ENCODE measurements at places on chromosomes 13 and 19.

DNA sequence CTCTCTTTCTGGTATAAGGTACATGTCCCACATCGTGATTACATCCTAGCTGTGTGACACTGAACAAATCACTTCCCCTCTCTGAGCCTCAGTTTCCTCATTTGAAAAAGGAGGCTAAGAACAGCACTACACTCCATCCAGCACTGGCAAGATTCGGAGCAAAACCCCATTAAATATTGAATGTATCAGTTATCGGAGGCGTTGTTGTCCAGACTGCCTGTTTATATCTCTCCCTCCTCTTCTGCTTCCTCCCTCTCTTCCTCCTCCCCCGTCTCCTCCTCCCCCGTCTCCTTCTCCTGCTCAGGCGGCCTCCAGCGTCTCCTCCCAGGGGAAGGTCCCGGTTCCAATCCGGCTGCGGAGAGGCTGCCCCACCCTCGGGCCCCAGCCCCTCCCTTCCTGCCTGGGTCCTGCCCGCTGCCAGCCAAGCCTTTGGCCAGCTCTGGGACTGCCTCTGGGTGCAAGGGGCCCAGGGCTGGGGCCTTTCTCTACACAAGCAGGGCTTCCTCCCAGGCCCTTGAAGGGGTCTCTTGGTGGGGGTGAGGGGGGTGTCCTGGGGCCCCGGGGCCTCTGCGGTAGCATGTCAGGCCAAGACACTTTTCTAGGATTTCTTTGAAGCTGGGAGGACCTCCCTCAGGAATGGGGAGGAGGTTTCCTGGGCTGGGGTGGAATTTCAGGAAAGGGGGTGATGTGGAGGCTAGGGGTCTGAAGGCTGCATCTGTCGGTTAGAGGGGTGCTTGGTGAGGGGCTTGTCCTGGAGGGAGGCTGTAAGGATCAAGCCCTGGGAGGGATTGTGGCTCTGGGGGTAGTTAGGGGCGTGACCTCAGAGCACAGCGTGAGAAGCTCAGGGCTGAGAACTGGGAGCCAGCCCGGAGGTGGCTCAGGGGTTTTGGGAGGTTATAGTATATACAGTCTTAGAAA, 1.9 kb downstream of the RRAS start:
- DNase-seq, result peak; percentile 83

GRCh38 chr13:28872427-28873176, 52.5 kb downstream of the MTUS2 start:
- no peak for DNase-seq

- DNase-seq, result no peak
These were observed 14.8 kb downstream of the FSD1 start for GRCh38 chr19:4319067-4319718.

- no peak for DNase-seq
These were observed 137.0 kb downstream of the SLITRK6 start for GRCh38 chr13:85662186-85662585.

DNA sequence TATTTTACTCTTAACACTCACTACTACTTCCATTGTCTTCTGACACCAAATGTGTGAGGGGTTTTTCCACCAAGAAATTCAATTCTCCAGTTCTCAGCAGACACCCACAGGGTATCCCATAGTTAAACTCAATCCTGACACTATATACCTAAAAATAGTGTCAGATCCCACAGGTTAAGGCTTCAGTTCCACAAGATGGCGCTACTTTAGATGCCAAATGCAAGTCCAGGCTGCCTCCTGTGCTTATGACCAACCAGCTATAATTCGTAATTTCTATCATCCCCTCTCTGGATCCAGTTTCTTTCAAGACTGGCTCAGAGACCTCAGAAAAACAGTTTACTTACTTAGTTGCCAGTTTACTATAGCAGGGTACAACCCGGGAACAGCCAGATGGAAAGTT, 1146.2 kb upstream of the SPRY2 start:
- DNase-seq, result no peak

DNA sequence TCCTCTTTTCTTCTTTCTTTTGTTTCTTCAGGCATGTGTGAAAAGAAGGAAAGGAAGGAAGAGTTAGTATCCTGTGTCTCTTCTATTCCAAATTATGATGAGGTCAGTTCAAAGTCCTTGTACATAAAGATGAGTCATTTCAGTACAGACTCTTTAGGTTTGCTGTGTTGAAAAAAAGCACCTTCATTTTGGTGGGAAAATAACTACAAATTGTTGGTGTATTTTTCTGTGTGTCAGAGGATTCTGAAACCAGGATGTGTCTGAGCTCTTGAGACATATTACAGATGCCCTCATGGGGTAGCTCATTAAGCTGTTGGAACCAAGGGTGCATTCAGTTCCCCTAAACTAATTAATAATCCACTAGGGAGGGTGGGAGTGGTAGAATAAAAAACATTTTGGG, 5.8 kb upstream of the HSPH1 start:
- DNase-seq, result no peak

- no peak for DNase-seq
These were observed 27.2 kb downstream of the ATP4B start for GRCh38 chr13:113630804-113631203.

DNA sequence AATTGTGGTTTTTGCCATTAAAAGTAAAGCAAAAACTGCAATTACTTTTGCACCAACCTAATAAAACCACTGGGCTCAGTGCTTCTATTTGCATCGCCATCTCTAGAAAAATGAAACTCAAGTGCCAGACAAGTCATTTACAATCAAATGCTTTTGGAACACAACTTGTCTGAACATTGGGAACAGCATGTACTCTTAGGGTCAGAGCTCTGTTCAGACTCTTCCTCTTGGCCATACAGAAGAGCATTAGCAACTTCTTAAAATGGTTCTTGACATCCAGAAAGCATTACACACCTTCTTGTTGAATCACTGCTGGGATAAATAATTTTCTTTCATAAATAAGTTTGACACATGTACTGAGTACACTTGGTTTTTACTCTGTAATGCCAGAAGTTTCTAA, 272.5 kb downstream of the DCLK1 start:
- no peak for DNase-seq

DNA sequence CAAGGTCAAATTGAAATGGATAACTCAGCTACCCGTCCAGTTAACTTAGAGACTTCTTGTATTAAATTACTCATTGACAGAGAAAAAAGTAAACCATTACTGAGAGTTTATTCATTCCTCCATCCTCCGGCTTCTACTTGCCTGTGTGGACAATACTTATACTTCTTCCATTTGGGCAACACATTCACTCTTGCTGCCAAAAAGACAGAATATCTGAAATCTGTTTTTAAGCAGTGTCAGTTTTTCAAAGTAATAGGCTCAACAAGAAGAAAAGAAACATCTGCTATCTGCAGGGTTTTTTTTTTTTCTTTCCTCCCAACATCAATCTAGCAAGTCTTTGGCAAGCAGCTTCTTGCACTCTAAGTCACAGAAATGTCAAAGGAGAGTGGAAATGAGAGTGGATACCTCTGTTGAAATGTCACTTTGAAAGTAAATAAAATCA, 1142.8 kb downstream of the PCDH9 start:
- DNase-seq, result no peak

DNA sequence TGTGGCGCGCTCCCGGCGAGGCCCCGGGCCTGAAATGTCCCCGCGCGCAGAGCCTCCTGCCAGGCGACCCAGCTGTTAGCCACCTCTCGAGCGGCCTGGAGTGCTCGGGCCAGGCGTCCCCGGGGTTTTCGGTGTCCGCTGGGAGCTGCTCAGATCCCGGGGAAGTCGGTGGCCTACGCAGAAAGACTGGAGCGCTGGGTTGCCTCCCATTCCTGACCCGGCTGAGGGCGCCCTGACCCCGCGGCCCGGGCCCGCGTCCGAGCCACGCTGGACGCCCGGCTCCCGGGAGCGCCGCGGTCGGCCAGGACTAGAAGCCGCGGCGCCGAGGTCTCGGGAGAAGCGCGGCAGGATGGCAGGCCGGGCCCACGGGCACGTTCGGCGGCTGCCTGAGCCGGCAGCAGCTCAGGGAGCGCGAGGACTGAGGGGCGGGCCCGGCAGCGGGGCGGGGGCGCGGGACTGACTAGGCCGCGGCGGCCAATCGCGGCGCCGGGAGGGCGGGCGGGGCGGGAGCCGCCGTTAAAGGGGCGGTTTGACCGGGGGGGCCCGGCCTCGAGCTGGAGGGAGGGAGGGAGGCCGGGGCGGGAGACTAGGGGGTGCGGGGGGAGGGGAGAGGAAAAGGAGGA, 1.3 kb upstream of the ZIC2 start:
- DNase-seq, result peak; percentile 35

GRCh38 chr19:2274931-2275535, 6.9 kb downstream of the PEAK3 start:
- peak; percentile 65 for DNase-seq

DNA sequence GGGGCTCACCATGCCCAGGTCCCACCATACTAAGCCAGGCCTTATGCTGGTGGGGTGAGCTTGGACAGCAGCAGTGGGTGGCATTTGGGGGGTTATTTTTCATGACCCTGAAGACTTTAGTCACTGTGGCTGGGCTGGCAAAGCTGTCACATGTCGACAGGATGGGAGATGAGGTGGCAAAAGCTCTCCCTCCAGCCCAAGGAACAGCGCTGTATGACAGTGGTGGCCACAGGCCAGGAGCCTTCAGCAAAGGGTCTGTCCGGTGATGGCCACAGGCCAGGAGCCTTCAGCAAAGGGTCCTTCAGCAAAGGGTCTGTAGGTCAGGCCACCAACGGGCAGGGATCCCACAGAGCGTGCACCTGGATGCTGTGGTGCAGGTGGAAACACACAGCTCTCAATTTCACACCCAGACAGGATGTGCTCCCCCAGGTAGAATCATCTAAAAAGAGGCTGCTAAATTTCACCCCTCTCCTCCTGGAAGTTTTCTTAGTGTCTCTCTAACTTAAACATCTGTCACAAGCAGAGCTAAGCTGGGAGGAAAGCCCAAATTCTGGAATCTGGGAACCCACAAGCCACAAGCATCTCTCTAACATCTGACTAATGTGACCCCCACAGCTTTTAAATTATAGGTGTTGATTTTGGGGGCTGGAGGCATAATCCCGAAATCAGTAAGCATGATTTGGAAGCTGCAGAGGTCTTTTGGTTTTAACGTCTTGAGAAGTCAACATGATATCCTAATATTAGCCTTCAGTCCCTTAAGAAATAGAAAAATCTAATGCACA, 23.0 kb downstream of the COL4A1 start:
- no peak for DNase-seq

- DNase-seq, result no peak
These were observed 19.9 kb downstream of the TPT1 start for GRCh38 chr13:45320876-45321629.

- no peak for DNase-seq
These were observed 90.0 kb downstream of the SLC7A1 start for GRCh38 chr13:29505511-29505910.

- peak; percentile 95 for DNase-seq
These were observed at the start of gene ZNF274 for GRCh38 chr19:58182989-58183816. TSS of gene ZNF274 (plus strand) at chr19:58183061. CDS start at chr19:58183966, 905 bp downstream.

GRCh38 chr13:38045278-38046048, 175.9 kb upstream of the TRPC4 start:
- DNase-seq, result no peak

- no peak for DNase-seq
These were observed 103.4 kb upstream of the POSTN start for GRCh38 chr13:37701972-37702371.

GRCh38 chr13:106786006-106786563, 218.1 kb upstream of the ARGLU1 start:
- no peak for DNase-seq

GRCh38 chr19:2793577-2793976, 8.3 kb downstream of the THOP1 start:
- no peak for DNase-seq

- no peak for DNase-seq
These were observed 11.9 kb upstream of the GNA15 start for GRCh38 chr19:3123956-3124355.

GRCh38 chr19:33859016-33859415, 62.3 kb downstream of the KCTD15 start:
- no peak for DNase-seq

- DNase-seq, result no peak
These were observed 2.3 kb upstream of the ABCA7 start for GRCh38 chr19:1037621-1038064.

All from ovary (tissue), 10 donors.